ENCODE measurements at places on chromosomes 6 and 20.

DNA sequence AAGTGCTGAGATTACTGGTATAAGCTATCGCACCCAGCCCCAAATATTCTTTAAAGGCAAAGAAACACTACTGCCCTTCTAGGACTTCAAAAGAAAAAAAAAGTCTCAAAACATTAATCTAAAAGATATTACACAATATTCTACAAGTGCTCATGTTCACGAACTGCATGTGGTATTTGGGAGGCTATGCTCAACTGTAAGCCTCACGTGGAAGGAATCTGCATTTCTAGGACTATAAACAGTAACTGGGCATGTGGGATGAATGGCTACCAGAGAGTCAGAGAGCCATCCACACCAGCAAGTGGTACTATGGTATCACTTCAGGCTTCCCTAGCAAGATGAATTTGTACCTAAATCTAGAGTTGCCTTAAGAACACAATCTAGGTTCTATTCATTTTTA, 50.0 kb downstream of the FKBP5 start:
- no peak for DNase-seq

- peak; percentile 22 for DNase-seq
Observed at GRCh38 chr20:5996765-5997164, 46.3 kb downstream of the MCM8 start.

DNA sequence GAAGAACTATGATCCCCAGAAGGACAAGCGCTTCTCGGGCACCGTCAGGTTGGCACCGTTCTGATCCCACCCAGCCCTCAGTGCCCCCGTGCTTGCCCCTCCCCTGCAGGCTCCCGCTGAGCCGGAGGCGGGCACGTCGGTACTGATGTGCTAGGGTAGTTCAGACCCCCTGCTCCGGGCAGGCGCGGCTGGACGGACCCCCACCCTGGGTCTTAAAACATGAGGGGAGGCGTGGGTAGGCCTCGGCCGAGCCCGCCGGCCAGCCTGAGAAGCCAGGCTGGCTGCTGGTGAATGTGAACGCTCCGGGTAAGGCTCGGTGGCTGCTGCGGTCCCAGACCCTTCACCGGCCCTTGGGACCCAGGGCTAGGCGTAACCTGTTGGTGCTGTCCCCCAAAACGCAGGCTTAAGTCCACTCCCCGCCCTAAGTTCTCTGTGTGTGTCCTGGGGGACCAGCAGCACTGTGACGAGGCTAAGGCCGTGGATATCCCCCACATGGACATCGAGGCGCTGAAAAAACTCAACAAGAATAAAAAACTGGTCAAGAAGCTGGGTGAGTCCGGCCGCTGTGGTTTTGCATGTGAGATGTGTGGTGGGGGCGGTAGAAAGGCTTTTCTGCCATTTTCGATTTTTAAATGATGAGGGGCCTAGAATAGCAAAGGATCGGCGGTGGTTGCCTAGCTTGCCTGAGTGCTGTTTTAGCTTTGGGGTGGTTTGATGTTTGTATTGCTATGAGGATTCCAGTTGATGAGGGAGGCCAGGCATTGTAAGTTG, 964 bp downstream of the RPL10A start:
- DNase-seq, result no peak

GRCh38 chr6:52610011-52610410, 33.2 kb upstream of the TRAM2 start:
- DNase-seq, result no peak

DNA sequence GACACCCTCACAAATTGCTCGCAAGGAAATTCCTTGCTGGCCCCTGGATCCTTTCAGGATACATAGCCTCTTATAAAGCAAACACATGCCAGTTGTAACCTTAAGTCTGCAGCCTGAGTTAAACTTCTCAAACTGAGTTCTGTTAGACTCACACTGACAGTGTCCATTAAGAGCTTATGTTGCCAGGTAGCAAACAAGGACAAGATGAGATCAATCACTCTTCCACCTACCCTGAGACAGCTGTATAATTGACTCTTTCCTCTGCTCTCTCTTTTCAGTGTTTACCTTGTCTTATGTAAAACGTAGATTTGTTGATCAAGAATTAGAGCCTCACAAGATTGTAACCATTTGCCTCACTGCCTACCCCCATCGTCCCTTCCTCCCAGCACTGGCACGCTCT, 359.8 kb downstream of the EPM2A start:
- no peak for DNase-seq

GRCh38 chr20:44688053-44688625, 27.0 kb upstream of the CCN5 start:
- no peak for DNase-seq

GRCh38 chr6:44000164-44000842, 126.9 kb downstream of the MRPL14 start:
- DNase-seq, result peak; percentile 49

- no peak for DNase-seq
Observed at GRCh38 chr20:25309395-25310267, 61.7 kb downstream of the PYGB start.

- DNase-seq, result no peak
Observed at GRCh38 chr20:44540834-44541233, 19.0 kb upstream of the SERINC3 start.

DNA sequence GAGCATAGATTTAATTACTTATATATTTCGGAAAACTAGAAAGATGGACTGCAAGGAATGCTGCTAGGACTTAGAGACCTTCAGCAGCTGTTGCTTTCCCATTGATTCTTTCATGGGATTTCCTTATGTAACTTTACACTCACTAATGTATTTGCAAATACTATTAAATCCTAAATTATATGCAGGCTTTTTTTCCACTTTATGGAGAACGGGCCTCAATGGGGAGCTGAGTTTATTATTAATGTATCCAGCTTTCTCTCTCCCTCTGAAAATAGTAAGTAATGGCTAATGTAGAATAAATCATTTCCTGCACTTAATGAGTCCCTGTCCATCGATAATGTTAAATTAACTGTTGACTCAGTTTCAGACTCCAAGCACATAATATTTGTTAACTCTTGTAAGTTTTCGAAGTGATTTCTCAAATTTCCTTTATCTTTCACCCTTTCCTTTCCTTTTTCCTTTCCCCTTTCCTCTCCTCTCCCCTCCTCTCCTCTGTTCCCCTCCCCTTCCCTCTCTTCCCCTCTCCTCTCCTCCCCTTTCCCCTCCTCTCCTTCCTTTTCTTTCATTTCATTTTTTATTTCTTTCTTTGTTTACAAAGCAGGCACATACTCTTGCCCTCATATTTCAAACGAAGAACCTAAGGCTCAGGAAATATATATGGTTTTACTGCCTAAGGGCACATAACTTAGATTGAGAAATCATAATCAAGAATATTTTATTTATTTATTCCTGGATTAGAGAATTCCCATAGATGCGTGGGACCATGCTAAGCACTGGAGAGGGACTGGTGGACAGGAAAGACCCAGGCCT, 503.6 kb downstream of the MMUT start:
- DNase-seq, result no peak

GRCh38 chr6:71383476-71383875, 94.9 kb downstream of the OGFRL1 start:
- no peak for DNase-seq

DNA sequence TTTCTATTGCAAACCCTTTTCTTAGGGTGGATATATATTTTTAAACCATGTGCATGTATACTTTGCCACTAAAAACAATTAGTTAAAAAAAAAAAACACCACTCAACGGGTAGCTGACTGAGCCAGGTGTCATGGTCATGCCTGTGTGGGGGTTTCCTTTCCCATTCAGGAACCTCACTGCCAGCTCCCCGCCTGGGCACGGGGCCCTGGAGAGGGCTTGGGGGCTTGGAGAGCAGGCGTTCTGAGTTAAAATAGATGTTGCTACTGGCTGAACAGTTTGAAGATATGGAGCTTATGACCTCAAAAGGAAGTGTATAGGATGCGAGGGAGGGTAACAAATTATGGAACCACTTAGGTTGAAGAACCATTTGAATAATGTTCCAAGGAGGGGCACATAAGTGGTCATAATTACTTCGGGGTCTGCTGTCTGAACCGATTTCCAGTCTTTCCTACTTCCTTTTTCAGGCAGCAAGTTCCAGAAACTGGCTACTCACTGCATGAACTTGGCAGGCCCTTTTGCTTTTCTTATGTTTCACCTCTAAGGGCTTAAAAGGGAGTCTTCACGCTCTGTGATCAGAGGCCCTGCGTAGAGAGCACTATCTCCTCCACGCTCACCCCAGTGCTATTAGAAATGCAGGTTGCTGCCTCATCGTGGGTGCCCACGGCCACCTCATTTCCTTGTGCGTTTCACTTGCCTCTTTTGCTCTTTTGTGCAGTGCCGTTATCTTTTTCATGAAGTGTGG, 9.9 kb downstream of the STX16 start:
- DNase-seq, result no peak

- DNase-seq, result no peak
Observed at GRCh38 chr20:23277316-23277715, 73.3 kb upstream of the NXT1 start.

DNA sequence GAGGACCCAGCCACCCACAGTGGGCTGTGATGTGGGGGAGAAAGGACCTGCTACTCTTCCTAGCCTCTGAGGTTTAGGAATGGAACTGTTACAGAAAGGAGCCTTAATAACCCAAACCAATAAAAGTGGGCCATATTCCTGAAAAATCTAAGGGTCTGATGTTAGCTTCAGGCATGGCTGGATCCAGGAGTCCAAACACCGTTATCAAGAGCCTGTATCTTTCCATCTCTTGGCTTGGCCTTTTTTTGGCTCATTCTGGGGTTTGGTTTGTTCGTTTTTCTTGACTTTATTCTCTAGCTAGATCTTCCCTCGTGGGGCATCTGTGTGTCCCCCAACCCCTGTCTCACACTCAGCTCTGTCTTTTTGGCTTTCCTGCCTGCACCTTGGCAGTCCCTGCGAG, 38.7 kb downstream of the CDH4 start:
- no peak for DNase-seq

DNA sequence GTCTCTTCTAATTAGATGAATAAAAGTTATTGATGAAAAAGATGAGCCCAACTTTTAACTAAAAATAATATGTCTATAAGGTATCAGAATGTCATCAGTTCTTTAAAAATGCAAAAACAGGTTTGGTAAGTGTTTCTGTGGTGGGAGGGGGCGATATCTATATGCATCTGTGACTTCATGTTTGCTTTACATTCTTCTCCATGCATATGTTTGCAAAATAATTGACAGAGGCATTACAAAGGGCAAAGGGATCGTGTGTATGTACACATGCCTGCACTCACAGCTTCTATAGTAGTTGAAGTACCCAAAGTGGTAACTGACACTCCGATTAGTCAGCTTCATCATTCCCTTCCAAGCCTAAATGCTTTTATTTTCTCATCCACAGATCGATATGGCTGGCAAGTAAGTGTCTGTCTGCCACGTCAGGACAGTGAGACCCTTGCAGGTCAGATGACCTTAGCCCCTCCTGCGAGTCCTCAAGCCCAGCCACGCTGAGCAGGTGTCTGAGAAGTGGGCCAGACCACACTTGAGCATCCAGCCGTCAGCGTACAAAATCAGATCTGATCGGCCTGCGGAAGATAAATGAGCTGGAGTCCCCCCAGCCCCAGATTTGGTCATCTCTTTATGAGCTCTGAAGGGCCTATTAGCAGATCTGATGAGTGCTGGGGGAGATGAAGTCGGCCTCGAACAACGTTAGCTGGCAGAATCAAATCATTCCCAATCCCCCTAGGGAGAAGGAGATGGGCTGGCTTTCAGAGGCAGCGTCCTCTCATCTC, 369.1 kb downstream of the MAFB start:
- DNase-seq, result no peak

GRCh38 chr6:69848552-69848951, 17.8 kb upstream of the COL19A1 start:
- no peak for DNase-seq

- DNase-seq, result no peak
Observed at GRCh38 chr6:10411131-10411970, 3.5 kb downstream of the TFAP2A start.

DNA sequence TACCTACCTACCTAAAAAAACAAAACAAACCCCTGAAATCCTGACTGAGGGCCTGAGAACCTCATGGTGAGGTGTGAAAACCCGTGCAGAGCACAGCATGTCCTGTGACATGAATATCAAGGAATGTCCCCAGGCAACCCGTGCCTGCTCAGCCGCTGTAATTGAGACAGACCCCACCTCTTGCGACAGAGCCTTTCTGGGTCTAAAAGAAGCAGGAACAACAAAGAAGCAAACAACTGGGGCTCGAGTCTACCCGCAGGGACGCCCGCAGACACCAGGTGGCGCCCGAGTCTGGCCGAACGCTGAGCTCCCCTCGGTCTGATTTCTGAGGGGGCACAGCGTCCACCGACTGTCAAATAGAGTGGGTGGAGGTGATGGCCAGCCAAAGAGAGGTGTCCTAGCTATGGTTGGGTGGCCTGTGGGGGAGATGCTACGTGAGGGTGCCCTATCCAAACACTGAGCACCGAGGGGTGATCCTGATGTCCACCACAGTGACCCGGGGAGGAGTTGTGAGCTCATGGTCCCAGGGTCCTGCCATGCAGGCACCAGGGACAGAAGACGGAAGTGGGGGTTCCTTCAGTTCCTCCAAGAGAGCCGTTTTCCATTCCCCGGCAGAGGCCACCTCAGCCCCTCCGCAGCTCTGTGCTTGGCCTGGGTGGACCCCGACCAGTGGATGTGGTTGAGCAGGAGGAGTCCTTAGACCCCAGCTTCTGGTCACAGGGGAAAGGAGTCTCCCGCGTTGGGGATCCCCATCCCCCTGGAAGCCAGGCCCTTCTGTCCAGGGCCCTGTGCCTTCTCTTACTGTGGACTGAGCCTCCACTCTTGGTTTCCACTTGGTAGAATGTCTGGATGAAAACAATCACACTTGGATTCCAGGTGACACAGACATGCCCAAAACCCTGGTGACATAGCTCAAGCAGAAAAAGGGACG, 268.2 kb downstream of the CDC5L start:
- DNase-seq, result peak; percentile 48

GRCh38 chr6:621931-622330, 35.0 kb downstream of the HUS1B start:
- no peak for DNase-seq

- DNase-seq, result no peak
Observed at GRCh38 chr6:89291256-89291819, 23.8 kb downstream of the GABRR2 start.

DNA sequence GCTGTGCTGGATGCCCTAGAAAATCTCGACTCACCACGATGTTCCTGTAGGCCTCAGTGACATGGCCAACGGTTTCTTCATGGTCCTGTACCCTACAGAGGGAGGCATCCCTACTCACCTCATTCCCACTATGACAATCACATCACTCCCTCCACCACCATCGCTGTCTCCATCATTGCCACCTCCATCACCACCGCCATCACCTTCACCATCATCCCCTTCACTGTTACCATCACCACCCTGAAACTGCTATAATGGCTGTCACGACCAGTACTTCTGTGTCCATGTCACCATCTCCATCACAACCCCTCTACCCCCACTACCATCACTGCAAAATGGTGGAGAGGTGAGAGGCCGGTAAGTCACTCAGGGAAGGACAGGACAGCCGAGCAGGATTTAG, 29.8 kb upstream of the MRPS18A start:
- no peak for DNase-seq

DNA sequence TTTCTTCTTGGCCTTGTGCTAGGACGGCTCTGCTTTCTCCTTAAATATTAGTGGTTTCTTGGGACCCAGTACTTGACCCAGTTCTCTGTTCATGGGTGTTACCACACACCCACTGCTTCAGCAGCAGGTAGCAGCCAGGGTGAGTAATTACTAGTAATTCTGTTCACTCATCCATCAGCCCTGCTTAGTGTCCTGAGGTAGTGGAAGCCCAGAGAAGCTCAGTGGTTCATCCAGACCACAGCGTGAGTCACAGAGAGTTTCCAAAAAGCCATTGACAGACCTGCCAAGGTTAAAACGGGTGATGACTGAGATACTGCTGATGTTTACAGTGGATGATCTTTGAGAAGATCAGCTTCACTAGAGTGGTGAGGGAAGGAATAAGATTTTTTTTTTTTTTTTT, 51.7 kb upstream of the HINT3 start:
- DNase-seq, result no peak
